ENCODE measurements at places on chromosomes 16 and 17.
A peak's percentile ranks its signal among the peaks of the same experiment; 100 is the strongest.

GRCh38 chr16:1150511-1150982 lies 2.4 kb upstream of the CACNA1H start:
- no peak for DNase-seq

- no peak for DNase-seq
Observed at GRCh38 chr16:6104428-6104827, 1006.8 kb upstream of the EEF2KMT start.

DNA sequence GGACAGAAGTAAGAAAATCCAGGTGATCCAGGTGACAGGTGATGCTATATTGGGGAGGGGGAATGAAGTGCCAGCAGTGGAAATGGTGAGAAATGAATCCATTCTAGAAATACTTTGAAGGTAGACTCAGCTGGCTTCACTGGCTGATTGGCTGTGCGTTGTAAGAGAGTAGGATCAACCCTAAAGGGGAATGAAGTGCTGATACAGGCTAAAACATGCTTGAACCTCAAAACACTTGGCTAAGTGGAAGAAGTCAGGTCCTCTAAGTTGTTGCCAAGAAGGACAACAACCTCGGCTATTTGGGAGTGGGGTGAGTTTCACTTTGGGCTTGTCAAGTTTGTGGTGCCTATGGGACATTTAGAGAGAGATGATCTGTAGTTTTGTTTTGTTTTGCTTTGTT lies 24.1 kb upstream of the SCNN1B start:
- DNase-seq: no peak

GRCh38 chr17:9880582-9880999 lies 24.5 kb downstream of the RCVRN start:
- no peak for DNase-seq

DNA sequence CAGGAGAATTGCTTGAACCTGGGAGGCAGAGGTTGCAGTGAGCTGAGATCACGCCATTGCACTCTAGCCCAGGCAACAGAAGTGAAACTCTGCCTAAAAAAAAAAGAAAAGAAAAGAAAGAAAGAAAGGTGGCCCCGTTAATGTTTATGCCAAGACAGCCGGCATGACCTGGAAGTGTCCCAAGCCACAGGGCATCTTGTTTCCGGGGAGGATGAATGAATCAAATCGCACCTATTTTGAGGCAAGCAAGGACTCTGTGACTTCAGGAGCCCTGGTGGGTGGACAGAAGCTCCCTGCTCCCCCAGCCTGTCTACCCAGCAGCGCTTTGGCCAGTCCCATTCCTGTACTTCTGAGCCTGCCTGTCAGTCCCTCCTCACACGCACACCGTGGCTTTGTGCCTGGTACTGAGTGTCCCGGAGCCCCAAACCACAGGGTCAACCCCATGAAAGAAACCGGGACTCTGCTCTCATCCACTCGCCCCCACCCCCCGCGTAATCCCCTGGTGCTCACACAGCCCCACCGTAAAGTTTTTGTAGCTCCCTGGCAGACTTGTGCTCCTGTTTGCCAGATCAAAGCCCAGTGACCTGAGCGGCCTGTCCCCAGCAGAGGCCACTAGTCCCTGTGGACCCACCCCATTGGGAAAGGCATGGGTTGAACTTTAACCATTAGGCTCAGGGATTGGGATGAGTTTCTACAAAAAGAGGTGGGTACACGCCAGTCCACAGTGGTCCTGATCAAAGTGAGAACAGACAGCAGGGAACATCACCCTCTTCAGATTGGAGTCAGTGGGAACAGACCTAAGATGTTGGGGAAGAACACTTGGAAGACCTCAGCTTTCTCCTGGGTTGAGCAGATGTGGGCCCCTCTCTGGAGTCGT lies 19.3 kb downstream of the CD2BP2 start:
- DNase-seq: peak; percentile 17

GRCh38 chr17:71376933-71377332 lies 743.9 kb upstream of the SOX9 start:
- DNase-seq: no peak

DNA sequence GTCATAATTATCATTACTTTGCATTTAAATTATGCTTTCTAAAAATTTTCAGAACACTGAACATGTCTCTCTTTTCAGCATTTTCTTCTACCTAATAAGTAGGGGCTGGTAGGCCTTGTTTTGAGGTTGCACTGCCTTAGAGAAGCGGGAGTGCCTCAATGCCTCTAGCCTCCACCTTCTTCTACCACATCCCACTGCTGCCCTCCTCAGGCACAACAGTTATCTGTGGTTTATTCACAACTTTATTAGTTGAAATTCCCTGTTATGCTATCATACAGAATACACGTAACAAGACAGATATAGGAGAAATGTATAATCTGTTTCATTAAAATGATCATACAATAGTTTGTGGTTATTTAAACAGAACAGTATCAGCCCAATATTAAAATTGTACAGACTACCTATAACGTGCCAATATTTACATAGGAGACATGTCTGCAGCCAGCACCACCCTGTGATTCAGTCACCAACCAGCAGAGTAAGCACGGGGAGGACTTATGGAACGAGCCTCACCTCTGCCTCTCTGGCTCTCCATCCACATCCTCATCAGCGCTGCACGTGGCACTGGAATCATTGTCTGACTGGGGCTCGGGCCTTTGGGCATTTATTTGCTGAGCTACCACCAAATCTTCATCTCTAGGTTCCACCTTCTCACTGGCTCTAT lies 101.2 kb downstream of the TTC19 start:
- no peak for DNase-seq

GRCh38 chr17:69401251-69401650 lies 13.2 kb upstream of the MAP2K6 start:
- no peak for DNase-seq

- DNase-seq: no peak
Observed at GRCh38 chr16:29198231-29198630, 208.3 kb downstream of the NPIPB11 start.
